ENCODE measurements at places on chromosomes 16 and 17.

GRCh38 chr17:59783221-59784047 lies 76.0 kb downstream of the VMP1 start:
- no peak for DNase-seq

GRCh38 chr17:81000631-81001357 lies 9.2 kb downstream of the CHMP6 start:
- DNase-seq: no peak

- DNase-seq: no peak
These were observed 661 bp downstream of the GIT1 start for GRCh38 chr17:29588562-29589411.

DNA sequence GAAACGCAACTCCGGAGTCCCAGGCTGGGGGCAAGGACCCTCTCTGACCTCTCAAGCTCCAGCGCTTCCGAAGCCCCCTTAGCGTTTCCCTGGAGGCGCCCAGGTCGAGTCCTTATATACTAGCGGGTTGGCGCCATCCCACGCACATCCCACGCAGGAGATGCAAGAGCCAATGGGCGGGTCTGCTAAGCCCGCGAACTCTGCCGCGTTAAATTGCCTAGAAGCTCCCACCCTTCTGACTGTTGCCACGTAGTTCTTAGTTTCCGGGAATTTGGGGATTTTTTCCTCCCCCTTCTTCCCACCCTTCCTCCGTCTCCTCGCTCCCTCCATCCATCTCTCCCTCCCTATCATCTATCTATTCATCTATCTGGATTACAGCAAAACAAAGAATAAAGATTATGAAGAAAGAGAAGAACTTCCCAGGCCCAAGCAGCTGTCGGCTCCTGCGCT lies at the start of gene SLFN11:
SLFN11 (minus strand) TSS at position 88 of the 450 bp plus-strand sequence. CDS start 9,814 bp downstream, outside the sequence.
- peak; percentile 48 for DNase-seq

DNA sequence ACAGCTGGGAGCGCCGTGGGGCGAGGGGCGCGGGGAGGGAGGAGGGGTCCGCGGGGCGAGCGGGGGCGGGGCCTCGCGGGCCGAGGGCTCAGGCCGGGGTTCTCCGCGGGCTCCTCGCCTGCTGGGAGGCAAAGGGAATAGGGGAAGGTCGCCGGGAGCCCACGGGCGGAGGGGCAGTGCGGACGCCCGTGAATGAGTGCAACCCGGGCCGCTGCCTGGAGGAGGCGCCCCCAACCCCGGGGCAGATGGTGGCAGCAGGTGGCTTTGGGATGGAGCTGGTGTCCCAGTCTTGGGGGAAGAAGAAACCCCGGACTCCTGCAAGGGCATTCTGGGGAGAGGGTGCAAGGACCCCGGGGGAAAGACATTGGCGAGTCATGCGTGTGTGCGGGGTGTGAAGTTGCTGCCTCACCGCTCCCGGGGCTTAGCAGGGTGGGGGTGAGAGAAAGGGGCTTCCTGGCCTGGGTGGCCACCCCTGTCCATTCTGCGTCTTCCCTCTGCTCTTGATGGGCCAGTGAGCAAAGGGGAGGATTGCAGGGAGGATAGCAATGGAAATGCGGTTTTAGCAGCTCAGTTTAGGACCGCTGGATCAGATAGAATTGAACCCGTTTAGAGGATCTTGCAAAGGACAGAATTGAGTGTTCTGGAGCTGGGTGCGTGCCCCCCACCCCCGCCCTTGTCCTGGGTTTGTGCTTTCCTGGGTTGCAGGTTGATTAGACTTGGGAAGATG lies 526 bp downstream of the KIAA0513 start:
- DNase-seq: no peak
